ENCODE measurements at places on chromosomes 13 and 19.

DNA sequence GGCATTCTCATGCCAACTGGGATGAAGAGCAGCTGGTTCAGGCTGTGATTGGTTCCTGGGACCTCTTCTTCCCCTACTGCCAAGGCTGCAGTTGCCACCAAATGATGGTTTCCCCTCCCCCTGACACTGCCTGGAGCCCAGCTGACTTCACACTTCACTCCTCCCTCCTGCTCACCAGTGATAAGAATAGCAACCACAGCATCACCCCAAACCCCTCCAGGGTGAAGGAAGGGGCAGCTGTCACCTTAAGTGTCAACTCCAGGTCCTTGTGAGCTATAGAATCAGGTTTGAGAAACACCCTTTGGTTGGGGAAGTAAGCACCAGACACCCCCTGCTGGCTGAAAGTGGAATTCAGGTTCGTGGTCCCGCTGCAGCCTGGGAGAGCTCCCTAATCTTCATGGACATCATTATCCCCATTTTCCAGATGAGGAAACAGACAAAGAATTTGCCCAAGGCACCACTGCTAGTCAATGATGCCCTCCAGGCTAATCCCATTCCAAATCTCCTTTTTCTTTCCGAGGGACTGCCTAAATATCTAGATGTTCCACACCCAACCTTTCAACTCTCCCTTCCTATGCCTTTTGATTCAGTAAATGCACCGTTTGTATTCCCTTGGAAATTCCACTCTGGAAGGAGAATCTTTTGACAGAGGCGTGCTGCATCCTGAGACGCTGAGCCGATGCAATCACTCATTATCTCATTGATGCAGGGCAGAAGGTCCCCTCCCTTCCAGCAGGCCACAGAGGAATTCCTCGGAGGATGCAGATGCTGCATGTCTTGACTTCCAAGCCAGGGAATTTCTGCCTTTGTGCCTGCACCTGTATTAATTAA lies 50.6 kb upstream of the UQCRFS1 start:
- peak; percentile 36 for DNase-seq

- DNase-seq = no peak
Measured at GRCh38 chr13:49053215-49053614, 77.5 kb downstream of the FNDC3A start.

DNA sequence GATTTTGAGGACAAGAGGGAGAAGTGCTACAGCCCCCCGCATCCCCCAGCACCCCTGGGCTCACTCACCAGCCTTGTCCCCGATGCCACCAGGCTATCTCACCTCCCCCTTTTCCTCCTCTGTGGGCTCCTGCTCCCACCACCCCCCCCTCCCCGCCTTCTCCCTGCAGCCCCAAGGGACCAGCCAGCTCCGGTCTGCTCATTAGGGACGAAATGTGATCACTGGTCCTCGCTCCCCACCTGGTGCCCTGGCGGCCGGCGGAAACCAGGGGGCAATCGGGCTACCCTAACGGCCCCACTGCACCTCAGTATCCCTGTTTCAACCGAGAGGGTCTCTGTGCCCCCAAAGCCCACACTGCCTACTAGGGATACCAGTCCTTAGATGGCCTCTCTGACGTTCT lies 2.7 kb downstream of the GPR4 start:
- no peak for DNase-seq

- no peak for DNase-seq
Measured at GRCh38 chr19:10266706-10267105, 4.2 kb upstream of the ICAM1 start.

DNA sequence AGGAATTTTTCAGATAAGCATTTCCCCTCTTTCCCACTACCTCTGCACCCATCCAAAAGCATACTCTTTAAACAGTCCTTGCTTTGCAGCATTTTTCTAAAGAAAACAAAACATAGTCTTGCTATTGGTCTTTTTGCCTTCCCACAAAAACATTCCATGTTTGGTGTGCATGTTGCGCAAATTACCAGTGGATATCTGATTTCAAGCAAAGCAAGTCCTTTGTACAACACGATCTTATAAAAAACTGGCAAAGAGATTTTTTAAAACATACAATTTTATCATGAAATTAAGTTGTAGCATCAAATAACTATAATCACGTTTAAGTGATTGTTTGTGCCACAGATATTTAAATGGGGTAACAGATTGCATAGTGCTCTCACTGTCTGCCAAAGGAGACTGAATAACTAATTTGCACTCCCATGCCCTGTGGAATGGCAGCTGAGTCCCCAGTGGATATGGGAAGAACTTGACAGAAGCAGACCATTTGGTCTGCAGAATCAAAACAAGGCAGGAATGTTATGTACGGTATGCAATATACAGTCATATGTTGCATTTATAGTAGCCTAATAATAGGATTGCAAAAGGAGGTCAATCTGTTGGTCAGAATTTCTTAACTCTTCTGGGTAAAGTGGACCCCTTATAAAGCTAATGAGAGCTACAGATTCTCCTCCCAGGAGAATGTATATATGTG lies 285.7 kb downstream of the TBC1D4 start:
- DNase-seq = no peak

GRCh38 chr13:44171861-44172260 lies 201.8 kb upstream of the SERP2 start:
- DNase-seq = no peak

DNA sequence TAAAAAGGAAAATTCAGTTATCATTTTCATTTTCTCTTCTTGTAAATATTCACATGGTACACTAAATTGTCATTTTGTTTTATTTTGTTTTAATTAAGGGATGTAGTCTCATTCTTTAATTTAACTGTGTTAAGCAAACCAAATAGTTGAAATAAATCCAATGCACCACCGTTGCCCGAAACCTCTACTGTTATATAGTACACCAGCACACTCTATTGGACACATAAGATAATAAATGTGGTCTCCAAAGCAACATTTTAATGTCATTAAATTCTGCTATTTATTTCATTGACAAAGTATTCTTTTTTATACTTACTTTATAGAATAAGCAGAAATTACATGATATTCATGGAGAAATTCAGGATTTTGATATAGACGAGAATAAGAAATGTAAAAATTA lies 156.4 kb upstream of the FREM2 start:
- no peak for DNase-seq

GRCh38 chr19:21699197-21699596 lies 68.2 kb downstream of the ZNF100 start:
- DNase-seq = no peak

DNA sequence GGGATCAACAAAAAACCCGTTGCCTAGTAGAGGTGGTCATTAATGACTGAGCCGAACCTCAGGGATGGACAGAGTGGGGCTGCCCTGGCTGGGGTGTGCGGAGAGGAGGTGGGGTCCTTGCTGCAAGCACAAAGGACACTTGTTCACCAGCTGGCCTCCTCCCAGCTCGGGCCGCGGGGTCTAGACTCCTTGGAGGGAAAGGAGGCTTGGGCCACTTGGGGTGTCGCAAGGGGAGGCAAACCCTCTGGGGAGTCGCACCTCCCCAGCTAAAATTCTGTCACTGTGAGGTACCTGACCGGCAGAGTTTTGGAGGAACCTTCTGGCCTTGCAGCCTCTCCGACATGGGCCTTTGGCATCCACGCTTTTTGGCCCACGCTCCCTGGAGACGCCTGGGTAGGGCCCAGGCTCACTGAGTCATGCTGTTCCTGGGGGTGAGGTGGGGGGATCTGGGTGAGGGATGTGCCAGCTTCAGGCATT lies 8.2 kb downstream of the KLHL26 start:
- peak; percentile 75 for DNase-seq

- no peak for DNase-seq
Measured at GRCh38 chr13:51797664-51798488, 6.1 kb downstream of the DHRS12 start.

DNA sequence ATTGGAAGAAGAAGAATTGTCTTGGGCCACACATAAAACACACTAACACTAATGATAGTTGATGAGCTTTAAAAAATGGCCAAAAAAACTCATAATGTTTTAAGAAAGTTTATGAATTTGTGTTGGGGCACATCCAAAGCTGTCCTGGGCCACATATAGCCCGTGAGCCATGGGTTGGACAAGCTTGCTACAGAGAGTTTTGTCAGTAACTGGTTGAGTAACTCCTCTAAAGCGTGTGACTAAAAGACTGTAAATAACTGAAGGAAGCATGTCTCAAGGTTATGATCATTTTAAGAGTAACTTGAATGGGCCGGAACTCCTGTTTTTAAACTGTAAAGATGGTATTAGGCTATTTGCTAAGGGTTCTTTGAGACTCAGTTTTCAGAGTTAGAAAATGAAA lies 118.0 kb downstream of the KL start:
- DNase-seq = no peak

- DNase-seq = no peak
Measured at GRCh38 chr19:39246951-39247669, 1.5 kb downstream of the IFNL4 start.

- no peak for DNase-seq
Measured at GRCh38 chr13:28140433-28141125, 2.2 kb downstream of the PAN3 start.

- DNase-seq = no peak
Measured at GRCh38 chr13:21733475-21734263, 62.8 kb downstream of the FGF9 start.

Measured in tibial artery (tissue), 4 donors.